MCF 10A (cell line): ENCODE measurements at places on chromosomes 12 and 14. TPM values are rescaled to one million over a fixed set of nuclear protein-coding genes. Genes with fewer than 3 reads are reported as not detected.

- no peaks in the 10 kb centered on the region for H3K36me3 ChIP-seq
- no peaks in the 10 kb centered on the region for H3K4me1 ChIP-seq
- H3K27ac ChIP-seq: no peak overlapping the region
- DNase-seq: no peak
- no peak overlapping the region for H3K4me3 ChIP-seq
Measured at GRCh38 chr14:57078054-57078453, 190.7 kb downstream of the EXOC5 start.

- peaks cover 77% of the 10 kb centered on the region for H3K36me3 ChIP-seq
- DNase-seq: no peak
- no peak overlapping the region for H3K4me3 ChIP-seq
- no peaks in the 10 kb centered on the region for H3K4me1 ChIP-seq
Measured at GRCh38 chr14:81504864-81505263, 28.8 kb downstream of the SEL1L start.

DNA sequence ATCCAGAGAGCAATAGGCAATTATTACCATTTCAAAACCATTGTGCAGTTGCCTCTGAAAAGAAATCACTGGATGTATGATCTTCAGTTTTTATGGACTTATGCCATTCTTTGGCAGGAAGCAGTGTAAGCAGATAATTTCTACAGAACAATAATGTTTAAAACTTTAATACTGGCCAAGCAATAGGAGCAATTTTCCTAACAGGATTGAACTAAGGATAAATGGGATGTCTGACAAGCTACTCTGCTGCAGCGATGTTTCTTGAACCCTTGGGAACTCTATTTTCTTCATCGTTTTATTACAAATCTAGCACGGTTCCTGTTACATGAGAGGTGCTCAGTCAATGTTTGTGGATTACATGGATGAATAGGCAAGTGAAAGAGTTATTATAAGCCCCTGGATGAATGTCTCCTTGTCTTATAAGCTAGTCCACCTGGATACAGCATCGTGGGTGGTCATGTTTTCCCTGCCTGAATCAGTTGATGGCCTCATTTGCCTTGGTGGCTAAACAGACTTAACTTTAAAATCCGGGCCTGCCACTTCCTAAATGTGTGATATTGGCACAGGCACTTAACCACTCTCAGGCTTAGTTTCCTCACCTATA, 68.2 kb upstream of the MDM1 start:
- no peak for DNase-seq
- H3K4me3 ChIP-seq: no peak overlapping the region
- no peaks in the 10 kb centered on the region for H3K27me3 ChIP-seq
- no peak overlapping the region for H3K27ac ChIP-seq
- peaks cover 7% of the 10 kb centered on the region for H3K36me3 ChIP-seq

GRCh38 chr14:55401751-55402150, 9.9 kb downstream of the ATG14 start:
- H3K4me1 ChIP-seq: peaks cover 8% of the 10 kb centered on the region
- H3K4me3 ChIP-seq: no peak overlapping the region
- H3K27ac ChIP-seq: no peak overlapping the region
- peaks cover 13% of the 10 kb centered on the region for H3K36me3 ChIP-seq
- H3K27me3 ChIP-seq: no peaks in the 10 kb centered on the region
- no peak for DNase-seq

DNA sequence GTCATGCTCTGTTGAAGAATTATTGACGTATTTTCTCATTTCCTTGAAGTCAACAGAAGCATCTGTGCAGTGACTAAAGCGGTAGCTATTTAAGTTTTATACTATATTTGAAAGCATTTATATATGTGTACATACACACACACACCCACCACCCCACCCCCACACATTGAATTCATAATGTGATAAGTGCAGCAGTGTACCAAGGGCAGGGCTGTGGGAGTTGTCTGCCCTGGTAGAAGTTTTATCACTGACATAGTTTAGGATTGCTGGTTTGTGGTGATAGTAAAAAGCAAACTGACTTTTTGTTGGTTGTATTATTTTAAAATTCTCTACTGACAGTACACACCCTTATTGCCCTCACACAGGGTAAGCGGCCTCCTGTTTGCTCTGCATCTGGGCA, 39.1 kb downstream of the GAS2L3 start:
- H3K27ac ChIP-seq: no peak overlapping the region
- peaks cover 14% of the 10 kb centered on the region for H3K36me3 ChIP-seq
- no peaks in the 10 kb centered on the region for H3K27me3 ChIP-seq
- no peak overlapping the region for H3K4me3 ChIP-seq
- H3K4me1 ChIP-seq: no peaks in the 10 kb centered on the region

- no peaks in the 10 kb centered on the region for H3K36me3 ChIP-seq
- H3K4me3 ChIP-seq: no peak overlapping the region
- peaks cover 18% of the 10 kb centered on the region for H3K27me3 ChIP-seq
- H3K4me1 ChIP-seq: no peaks in the 10 kb centered on the region
- no peak for DNase-seq
Measured at GRCh38 chr12:49673446-49674317, 33.5 kb downstream of the FMNL3 start.

DNA sequence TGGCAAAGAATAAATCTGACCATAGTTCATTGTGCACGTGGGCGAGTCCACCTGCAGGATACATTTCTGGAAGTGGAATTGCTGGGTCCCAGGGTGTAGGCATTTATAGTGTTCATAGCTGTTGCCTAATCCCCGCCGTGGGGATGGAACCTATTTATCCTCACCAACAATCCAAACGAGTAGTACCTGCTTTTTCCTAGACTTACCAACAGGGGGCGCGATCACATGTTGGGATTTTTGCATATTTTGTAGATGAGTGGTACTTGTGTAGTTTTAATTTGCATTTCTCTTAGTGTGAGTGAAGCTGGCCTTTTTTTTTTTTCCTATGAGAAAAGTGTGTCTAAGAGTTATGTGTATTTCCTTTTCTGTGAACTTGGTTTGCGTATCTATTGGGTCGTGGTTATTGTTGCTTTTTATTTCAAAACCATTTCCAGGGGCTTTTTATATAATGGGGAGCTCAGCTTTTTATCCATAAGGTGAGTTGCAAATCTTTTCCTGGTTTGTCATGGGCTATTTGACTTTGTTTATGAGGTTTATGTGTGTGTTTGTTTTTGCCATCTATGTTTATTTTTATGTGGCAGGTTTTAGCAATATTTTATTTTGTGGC, 67.2 kb downstream of the CCDC92 start:
- peak; percentile 88 for DNase-seq
- no peak overlapping the region for H3K4me3 ChIP-seq
- H3K4me1 ChIP-seq: peaks cover 9% of the 10 kb centered on the region
- no peaks in the 10 kb centered on the region for H3K36me3 ChIP-seq
- H3K27me3 ChIP-seq: peaks cover 23% of the 10 kb centered on the region

GRCh38 chr12:117402363-117402762, 40.9 kb upstream of the NOS1 start:
- H3K27me3 ChIP-seq: no peaks in the 10 kb centered on the region
- no peaks in the 10 kb centered on the region for H3K36me3 ChIP-seq
- H3K4me3 ChIP-seq: no peak overlapping the region
- no peaks in the 10 kb centered on the region for H3K4me1 ChIP-seq

GRCh38 chr12:22653791-22654190, 28.8 kb downstream of the ETNK1 start:
- H3K27ac ChIP-seq: no peak overlapping the region
- H3K4me1 ChIP-seq: peaks cover 35% of the 10 kb centered on the region
- DNase-seq: no peak

DNA sequence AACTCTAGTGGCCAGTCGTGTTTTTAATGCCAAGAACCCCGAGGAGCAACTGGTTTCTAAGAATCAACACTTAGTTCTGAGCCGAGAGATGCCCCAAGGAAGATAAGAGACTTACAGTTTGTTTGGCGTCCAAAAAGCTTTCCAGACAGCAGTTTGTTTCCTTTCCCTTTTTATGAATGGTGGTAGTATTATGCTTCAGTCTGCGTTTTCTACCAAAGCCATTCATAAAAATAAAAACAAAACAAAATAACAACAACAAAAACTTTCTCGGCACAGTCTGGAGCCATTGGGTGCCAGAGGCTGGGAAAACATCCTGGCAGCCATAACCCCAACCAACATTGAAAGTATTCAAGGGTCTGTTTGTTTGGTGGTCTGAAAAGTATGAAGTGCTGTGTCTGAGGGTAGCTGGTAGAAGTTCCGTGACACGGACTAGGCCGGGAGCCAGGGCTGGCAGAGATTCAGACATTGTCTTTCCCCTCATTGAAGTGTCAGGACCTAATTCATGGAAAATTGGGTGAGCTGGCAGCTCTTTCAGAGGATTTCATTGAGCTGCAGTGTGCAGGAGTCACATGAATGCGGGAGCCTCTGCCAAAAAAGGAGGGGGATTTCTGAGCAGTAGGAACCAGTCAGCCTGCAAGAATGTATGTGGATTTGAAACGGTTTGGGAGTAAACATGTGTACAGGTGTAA, 124.2 kb downstream of the HMGA2 start:
- no peaks in the 10 kb centered on the region for H3K27me3 ChIP-seq
- H3K27ac ChIP-seq: peak overlapping the region; percentile 96
- H3K4me1 ChIP-seq: peaks cover 63% of the 10 kb centered on the region
- peak; percentile 98 for DNase-seq
- peak overlapping the region; percentile 68 for H3K4me3 ChIP-seq

DNA sequence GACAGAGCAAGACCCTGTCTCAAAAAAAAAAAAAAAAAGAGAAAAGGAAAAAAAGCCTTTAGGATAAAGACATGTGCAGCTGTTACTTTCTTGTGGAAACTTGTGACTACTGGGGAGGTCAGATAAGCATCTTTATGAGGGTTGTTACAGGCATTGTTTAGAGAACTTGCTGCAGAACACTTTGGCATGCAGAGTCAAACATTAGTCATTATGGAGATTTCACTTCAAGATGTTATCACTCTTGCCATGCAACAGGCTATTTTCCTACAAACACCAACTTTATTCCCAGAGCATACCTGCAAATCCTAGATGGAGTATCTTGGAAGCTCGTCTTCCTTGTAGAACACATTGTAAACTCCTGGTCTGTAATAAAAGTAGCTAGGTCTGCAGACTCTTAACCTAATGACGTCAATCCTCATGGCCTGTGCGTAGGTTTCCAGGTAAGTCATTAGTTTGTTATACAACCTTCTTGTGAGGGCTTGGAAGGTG, 36.3 kb upstream of the WDR89 start:
- no peak for DNase-seq
- H3K4me3 ChIP-seq: no peak overlapping the region
- H3K27me3 ChIP-seq: no peaks in the 10 kb centered on the region
- H3K27ac ChIP-seq: no peak overlapping the region

DNA sequence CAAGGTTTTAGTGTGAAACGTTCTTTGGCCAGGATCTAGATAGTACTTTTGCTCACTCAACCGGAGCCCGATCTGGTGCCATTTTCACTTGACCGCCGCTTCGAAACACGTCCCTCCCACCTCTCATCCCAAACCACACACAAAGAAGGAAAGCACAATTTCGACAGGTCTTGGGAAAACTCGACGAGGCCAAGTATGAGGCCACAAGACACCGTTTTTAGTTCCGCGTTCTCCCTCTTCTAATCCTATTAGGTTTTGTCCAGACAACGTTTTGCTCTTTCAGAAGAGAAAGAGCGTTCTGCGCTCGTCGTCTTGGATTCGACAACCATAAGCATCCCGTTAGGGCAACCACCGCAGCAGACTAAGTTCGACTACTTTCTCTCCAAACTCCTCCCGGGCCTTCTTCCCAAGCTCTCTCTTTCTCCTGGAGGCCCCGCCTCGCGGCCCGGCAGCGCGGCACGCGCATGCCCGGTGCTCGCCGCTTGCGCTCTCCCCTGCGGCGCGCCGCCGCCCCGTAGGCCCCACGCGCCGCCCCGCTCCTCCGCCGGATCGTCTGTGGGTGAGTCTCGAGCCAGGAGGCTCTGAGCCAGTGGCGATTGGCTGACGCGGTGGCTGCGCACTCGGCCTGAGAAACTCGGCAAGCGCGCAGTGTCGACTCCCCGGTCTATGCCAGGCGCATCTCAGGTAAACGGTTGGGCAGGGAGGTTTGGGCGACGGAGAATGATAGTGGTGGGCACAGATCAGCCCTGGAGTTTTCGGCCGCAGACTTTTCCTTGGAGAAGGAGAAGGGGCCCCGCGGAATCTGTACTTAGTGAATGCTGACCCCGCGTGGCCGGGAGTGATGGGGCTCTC, at the start of gene MIPOL1:
Gene MIPOL1 (plus strand): TSS at position 517 of the 852 bp plus-strand sequence. CDS start 49,952 bp downstream, outside the sequence.
- no peaks in the 10 kb centered on the region for H3K27me3 ChIP-seq
- H3K27ac ChIP-seq: peak within 1 kb of the TSS; percentile 99
- H3K36me3 ChIP-seq: peaks cover 6% of the 10 kb centered on the region

DNA sequence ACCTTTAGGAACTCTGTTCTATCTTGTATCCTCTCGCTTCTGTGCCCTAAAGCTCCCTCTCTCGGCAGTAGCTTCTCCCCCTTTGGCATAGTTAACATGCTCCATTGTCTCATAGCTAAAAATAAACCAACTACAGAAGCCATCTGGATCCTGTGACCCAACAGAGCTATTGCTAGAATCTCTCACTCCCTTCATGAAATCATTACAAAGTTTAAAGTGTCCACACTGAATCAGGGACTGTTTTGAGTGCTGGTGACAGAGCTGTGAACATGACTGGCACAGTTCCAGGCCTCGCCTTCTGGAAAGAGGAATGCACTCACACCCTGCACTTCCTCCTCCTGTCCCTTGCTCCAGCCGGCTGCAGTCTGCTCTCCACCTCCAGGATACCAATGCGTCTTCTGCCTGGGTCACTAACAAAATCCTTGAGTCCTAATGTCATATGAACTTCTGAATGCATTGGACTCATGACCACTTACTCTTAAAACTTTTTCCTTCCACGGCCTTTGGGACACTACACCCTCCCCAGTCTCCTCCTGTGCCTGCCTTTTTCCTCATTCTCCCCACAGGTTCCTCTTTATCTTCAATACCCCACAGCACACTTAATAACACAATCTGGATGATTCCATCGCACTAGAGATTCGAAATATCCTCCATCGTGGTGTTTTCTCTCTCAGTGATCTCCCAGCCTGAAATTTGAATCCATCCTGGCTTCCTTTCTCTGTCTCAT, 13.2 kb downstream of the PLBD1 start:
- H3K4me1 ChIP-seq: no peaks in the 10 kb centered on the region
- peak; percentile 50 for DNase-seq
- no peak overlapping the region for H3K27ac ChIP-seq
- no peak overlapping the region for H3K4me3 ChIP-seq
- H3K36me3 ChIP-seq: no peaks in the 10 kb centered on the region
- H3K27me3 ChIP-seq: no peaks in the 10 kb centered on the region

GRCh38 chr14:104882325-104882973, 17.4 kb downstream of the CEP170B start:
- no peak overlapping the region for H3K27ac ChIP-seq
- no peaks in the 10 kb centered on the region for H3K4me1 ChIP-seq
- DNase-seq: peak; percentile 66
- no peaks in the 10 kb centered on the region for H3K27me3 ChIP-seq

The CPSF2 gene
- total RNA-seq: 116 and 121 TPM in 2 replicates

The EML5 gene
- 0.37 and 0.54 TPM in 2 replicates for total RNA-seq

The DACT1 gene
- not detected in 2 replicates for total RNA-seq

The ASB2 gene
- total RNA-seq: not detected in 2 replicates

The PRR4 gene
- 4.6 and 7.7 TPM in 2 replicates for total RNA-seq

The NFE2 gene
- total RNA-seq: 0.40 and 0.64 TPM in 2 replicates

The SMOC1 gene
- 22.9 and 23.6 TPM in 2 replicates for total RNA-seq

The RAD9B gene
- total RNA-seq: 1.0 and 1.5 TPM in 2 replicates
